CD4-positive, alpha-beta T cell treated with Interleukin-6 for 4 hours (primary cell): ENCODE measurements at places on chromosomes 3 and 15.

GRCh38 chr3:177439694-177440269, 242.5 kb upstream of the TBL1XR1 start:
- DNase-seq = no peak

DNA sequence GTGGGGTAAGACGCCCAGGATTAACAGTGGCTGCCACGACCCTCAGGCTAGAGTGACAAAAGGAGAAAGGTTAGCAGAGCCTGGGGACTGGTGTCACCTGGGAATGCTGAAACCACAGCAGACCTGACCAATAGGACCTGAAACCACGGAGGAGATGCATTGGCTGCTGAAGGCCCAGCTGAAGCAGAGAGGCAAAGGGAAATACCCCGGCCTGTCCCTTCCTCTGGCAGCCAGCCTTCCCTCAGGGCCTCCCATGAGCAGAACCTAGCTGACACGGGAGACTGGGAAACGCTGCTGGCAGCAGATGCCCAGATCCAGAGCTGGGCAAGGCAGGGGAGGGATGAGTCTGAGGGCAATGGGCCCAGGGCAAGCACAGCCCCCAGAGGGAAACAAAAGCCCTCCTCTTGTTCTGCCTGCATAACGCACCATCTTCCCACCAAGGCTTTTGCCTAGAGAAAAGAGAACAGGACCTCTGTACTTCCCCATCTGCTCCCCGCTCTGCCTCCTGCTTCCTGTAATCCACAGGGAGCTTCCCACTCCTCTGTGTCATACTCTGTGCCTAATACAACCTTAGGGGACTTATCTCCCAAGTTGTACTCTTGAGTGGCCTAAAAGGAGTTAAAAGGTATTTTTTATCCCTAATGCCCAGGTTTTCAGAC, 216.2 kb downstream of the ABHD5 start:
- no peak for DNase-seq

- peak; percentile 68 for DNase-seq
Measured at GRCh38 chr15:85380812-85381642, 624 bp downstream of the AKAP13 start.

DNA sequence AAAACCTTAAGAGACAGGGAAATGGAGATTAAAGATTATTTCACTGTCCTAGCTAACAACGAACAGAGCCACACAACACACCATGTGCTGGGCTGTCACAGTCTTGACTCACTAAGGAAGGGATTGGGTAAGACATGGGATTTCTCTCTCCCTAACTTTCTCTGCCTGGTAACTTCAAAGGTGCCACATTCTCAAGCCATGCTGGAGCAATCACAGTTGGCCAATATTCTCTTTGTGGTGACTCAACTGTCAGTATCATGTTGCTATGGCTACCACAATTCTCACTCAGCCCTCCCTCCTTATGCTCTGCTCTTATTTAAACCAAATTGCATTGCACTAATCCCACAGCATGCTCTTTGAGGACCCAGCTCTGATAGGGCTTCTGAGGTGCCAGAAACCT, 74.0 kb downstream of the OXNAD1 start:
- DNase-seq = no peak

GRCh38 chr15:87896936-87897335, 359.6 kb downstream of the NTRK3 start:
- DNase-seq = no peak

- no peak for DNase-seq
Measured at GRCh38 chr3:144028798-144029411, 57.3 kb downstream of the DIPK2A start.

DNA sequence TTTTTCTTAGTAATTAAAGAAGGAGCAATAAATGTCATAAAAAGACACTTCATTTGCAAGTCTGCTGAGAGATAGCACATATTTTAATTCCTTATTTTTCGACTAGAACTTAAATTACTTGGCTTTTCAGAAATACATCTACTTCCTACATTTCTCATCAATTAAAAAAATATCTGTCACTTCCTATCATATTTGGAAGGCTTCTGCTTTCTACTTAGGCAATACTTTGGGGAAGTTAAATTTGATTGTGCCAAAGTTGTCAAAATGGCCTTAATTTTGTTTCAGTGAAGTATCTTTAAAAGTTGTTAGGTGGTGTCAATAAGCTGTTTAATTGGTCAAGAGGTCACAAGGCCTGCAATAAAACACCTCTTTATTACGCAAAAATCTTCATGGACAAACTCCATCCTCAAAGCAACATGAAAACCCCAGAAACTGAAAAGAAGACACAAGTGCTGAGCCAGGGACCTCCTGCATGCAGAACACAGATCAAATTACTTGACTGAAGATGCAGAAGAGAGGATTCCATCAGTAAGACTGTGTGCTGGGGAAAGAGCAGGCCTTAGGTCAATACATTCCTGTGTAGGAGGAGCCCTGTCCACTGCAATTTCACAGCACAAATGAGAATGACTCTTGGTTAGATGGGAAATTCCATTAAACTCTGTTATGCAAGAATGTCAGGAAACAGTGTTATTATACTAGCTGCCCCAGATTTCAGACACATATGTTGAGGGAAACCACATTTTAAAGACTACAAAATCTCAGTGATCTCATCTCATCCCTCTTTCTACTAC, 48.0 kb upstream of the FSTL1 start:
- DNase-seq = no peak

DNA sequence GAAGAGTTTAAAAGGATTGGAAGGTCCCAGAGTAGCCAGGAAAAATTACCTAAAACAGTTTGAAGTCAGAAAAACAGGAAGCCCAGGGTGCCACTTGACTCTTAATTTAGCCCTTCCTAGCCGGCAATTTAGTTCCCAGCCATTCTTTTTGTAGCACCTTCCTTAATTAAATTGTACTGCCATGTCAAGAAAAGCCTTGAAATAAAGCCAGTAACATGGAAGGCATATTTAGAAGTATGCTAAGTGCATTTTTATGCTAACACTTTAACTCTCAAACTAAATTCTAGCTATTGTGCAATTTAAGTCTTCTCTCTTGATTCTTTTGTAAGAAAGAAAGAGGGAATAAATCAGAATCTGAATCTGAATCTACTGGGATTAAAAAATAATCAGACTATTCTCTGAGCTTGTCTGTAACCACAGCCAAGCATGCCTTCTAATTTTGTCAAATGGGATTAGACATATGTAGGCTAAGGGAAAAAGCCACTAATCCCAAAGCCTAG, 43.2 kb downstream of the MAP3K13 start:
- no peak for DNase-seq

DNA sequence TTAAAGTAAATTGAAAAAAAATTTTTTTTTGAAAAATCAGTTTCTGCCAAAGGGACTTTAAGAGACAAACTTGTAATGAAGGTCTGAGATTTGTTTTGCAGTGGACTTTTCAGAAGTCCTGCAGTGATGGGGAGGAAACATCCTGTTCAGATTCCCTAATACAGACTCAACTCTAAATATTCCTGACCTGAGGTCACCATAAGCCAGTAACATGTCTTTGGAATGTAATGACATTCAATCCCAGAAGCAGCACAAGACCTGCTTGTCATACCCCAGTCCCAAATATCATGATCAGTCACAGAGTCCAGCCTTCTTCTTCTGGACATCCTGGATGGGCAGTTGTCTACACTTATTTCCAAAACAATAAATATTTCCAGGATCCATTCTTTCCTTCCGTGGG, 53.6 kb downstream of the TMEM39A start:
- DNase-seq = no peak

DNA sequence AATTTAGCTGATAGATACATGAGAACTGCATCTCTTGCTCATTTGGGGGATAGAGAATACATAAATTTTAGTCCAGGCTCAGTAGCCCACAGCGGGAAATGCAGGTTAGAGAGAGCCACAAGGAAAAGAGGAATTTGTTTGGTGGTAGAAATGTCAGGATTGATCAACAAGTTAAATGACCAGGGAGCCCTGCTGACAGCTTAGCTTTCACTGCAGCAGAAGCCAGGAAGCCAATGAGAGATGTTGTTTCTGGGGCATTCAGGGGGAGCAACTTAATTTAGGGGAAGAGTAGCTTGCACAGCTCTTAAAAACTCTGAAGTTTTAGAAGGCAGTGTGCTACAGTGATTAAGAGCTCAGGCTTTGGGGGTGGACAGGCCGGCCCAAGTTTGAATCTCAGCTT, 22.7 kb downstream of the ARHGEF26 start:
- no peak for DNase-seq

DNA sequence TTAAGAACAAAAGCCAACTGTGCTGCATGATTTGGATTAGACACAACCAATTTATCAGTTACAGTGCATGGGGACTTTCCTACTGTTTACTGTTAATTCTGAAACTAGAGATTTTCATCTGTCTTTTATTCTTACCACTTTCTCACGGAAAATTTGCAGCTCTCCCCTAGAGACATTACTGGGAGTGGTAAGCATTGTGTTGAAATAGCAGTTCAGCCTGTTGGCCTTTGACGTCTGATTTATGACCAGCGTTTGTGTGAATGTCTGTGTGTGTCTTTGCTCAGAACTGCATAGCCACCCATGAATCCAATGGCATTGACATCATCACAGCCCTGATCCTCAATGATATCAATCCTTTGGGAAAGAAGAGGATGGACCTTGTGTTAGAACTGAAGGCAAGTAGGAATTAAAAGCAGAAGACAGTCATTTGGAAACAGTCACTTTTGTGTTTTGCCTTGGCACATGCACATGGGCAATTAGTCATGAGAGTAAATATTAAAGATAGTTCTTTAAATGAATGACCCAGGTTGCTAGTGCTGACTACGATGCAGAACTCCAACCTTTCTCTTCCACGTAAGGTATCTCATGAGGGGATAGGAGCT, 202.2 kb upstream of the BHLHE40 start:
- no peak for DNase-seq

DNA sequence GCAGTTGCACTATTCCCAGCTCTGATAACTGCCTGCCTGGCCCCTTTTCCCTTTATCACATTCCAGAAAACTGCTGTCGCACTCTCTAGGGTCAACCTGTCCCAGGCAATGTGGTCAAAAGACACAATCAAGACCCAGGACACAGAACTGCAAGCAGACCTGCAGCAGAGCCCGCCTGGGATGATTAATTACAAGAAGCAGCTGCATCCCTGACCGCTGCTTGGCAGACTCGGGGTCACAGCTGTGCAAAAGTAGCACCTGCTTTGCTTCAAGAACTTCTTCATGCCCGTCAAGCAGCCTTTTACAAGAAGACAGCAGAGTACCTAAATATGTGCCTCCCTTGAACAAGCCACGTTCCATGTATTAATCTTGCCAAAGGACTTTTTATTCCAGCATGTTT, 120.0 kb upstream of the ST8SIA2 start:
- DNase-seq = no peak

DNA sequence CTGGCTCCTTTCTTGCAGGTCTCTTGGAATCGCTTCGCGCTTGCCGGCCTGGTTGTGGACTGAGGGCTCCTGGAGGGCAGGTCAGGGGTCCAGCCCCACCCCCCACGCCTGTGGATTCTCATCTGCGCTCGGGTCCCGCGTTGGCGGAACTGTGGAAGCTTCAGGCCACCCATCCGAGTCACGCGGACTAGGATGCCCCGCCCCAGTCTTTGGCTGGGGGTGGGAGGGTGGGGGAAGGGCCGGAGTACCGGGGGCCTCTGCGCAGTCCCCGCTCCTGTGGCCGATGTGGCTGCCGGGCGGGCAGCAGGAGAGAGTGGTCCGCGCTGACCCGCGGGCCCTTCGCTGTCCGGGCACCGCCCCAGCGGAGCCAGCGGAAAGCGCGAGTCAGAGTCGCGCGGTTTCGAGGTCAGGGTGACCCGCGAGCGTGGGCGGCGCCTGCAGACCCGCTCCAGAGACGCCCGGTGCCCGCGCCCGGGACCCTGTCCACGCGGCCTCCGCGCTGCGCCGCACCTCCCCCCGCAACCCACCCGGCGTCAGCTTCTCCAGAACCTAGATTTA, 114.2 kb downstream of the KLF13 start:
- peak; percentile 67 for DNase-seq

DNA sequence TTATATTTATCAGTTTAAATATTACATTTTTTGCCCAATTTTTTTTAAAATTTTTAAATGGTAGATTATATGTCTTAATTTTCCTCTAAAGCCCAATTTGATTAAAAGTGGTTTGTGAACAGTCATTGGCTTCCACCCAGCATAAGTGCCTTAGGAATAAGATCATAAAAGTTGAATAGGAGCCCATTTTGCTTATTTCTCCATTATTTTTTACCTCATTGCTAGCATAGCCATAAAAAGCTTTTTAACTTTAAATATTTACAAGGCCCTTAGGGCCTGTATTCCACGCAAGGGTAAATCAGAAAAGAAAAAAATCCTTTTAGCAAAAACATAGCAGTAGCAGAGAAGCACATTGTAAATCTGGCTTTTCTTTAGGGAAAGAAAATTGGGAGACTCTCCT, 9.0 kb downstream of the TTC14 start:
- DNase-seq = no peak

DNA sequence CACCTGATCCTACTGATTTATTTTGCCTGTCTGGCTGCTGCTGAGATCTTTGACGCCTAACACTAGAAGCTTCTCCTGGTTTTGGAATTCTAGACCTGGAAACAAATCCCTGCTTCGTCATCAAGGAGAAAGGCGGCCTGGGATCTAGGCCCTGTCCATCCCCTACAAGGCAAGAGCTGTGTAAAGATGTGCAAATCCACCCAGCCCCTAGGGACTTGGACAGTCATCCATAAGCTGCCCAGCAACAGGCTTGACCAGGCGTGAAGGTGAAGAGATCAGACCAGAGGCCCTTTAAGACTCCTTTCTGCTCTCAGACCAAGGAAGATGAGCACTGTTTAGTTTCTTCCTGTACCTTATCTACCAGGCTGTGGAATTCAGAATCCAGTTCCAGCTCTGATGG, 32.2 kb downstream of the SLC41A3 start:
- no peak for DNase-seq

DNA sequence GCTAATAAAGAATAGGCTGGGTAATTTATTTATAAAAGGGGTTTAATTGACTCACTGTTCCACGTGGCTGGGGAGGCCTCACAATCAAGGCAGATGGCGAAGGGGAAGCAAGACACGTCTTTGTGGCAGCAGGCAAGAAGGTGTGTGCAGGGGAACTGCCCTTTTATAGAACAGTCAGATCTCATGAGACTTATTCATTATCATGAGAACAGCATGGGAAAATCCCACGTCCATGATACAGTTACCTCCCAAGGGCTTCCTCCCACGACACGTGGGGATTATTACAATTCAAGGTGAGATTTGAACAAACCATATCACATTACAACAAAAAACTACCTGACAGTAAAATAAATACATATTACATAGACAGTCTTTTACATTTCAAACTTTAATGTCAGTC, 414.9 kb downstream of the NAALADL2 start:
- no peak for DNase-seq

- DNase-seq = no peak
Measured at GRCh38 chr15:95260856-95261255, 1029.5 kb downstream of the MCTP2 start.

- DNase-seq = no peak
Measured at GRCh38 chr3:129625072-129625874, 18.8 kb upstream of the PLXND1 start.
